Motor neuron (in vitro differentiated cells): ENCODE measurements at places on chromosomes 5 and 9. TPM values are rescaled to one million over a fixed set of nuclear protein-coding genes. Genes with fewer than 3 reads are reported as not detected.

Gene FCN2
- not detected in 2 replicates for total RNA-seq

Gene DMRT3
- total RNA-seq = 2.1 and 2.6 TPM in 2 replicates

Gene NPR3
- 0.27 and 0.29 TPM in 2 replicates for total RNA-seq

Gene WDR38
- 0.31 and 0.33 TPM in 2 replicates for total RNA-seq

Gene WASHC1
- total RNA-seq = 7.4 and 8.2 TPM in 2 replicates

Gene ADAMTS13
- total RNA-seq = 2.7 and 3.4 TPM in 2 replicates
